GM12878 (cell line): ENCODE measurements at places on chromosomes 2 and 18. TPM values are rescaled to one million over a fixed set of nuclear protein-coding genes. Genes with fewer than 3 reads are reported as not detected.

Gene RAB17
- total RNA-seq: 1.1 TPM in 2 replicates

Gene CTIF
- total RNA-seq: 11.6 and 11.7 TPM in 2 replicates

Gene GALNT13
- not detected in 2 replicates for total RNA-seq

Gene HRH4
- total RNA-seq: not detected in 2 replicates

Gene C2orf80
- not detected in 2 replicates for total RNA-seq

Gene IL1F10
- total RNA-seq: not detected in 2 replicates

Gene CAPN14
- total RNA-seq: 1.3 and 1.5 TPM in 2 replicates

Gene TYMS
- total RNA-seq: 219 and 224 TPM in 2 replicates

Gene TCF7L1
- total RNA-seq: 0.10 TPM in 1 of 2 replicates, not detected in the other

Gene CCDC178
- total RNA-seq: not detected in 2 replicates

Gene GPBAR1
- total RNA-seq: 0.13 and 0.36 TPM in 2 replicates

Gene NPHP1
- total RNA-seq: 0.23 and 0.98 TPM in 2 replicates

Gene MYCN
- not detected in 2 replicates for total RNA-seq

Gene C2orf66
- total RNA-seq: not detected in 2 replicates

Gene NCKAP5
- total RNA-seq: 0.35 and 0.44 TPM in 2 replicates

Gene HOXD13
- total RNA-seq: not detected in 2 replicates

Gene NEU4
- 0.28 and 0.98 TPM in 2 replicates for total RNA-seq

DNA sequence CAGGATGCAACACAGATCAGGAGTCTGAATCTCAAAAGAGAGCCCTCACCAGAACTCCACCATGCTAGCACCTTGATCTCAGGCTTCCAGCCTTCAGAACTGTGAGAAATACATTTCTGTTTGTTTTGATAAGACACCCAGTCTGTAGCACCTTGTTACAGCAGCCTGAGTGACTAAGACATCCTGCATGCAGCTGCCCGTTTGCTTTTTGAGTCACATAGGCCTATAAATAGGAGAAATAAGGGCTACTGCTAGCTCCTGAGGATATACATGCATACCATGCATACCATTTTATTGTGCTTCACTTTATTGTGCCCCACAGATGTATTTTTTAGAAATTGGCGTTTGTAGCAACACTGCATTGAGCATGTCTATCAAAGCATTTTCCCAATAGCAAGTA, 337.8 kb downstream of the CDH2 start:
- DNase-seq: no peak

GRCh38 chr18:12726331-12726730, 23.5 kb downstream of the PSMG2 start:
- DNase-seq: no peak

DNA sequence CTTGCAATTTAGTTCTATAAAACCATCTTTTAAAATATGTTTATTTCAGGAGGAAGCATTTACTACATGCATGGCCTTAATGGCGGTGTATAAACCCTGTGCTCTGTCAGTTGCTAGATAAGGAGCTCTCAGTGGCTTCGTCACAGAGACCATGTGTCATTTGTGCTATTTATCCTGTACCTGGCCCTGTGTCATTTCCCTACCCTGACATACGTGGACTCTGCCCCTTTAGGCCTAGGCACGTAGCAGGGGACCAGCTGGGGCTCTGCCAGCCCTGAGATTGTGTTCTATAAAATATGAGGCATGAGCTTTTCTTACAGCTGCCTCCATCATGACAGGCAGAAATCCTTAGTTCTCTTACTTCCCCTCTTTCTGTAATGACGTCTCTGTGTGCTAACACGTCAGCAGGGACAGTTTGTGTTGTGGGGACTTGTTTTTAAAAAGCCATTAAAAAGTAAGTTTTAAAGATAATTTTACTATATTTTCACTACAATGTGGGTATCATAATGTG, 88.0 kb downstream of the ITGB1BP1 start:
- DNase-seq: no peak

- no peak for DNase-seq
Observed at GRCh38 chr2:119333360-119333759, 33.3 kb downstream of the C2orf76 start.

DNA sequence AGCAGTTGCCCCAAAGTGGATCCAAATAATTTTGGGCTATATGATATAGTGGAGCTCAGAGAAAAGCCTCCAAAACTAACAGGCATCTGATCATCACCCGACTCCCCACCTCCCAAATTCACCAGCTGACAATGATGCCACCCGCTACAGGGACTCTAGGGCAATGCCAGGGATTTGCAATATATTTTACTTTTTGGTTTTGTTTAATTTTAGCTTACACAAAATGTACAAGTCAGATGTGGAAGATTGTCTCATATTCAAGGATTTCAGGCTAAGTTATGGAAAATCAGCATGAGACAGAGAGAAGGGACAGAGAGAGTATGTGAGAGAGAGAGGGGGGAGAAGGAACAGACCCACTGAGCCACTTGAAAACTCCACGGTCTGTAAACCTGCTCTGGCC, 187.4 kb downstream of the TMEM247 start:
- DNase-seq: no peak

- DNase-seq: no peak
Observed at GRCh38 chr2:231554748-231555545, 24.7 kb upstream of the NMUR1 start.

DNA sequence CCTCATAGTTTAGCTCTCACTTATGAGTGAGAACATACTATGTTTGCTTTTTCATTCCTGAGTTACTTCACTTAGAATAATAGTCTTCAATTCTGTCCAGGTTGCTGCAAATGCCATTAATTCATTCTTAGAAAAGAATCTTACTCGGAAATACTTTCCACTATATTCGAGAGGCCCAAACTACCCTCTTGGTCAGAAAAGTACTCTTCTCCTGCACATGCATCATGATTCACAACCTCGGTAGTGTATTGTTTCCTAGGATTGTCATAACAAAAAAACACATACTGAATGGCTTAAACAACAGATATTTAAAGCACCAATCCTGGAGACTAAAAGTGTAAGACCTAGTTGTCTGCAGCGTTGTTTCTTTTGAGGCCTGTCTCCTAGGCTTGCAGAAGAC, 364.0 kb upstream of the SLC14A2 start:
- DNase-seq: no peak

- no peak for DNase-seq
Observed at GRCh38 chr18:38887671-38888020, 1322.0 kb upstream of the CELF4 start.

GRCh38 chr2:134078354-134078753, 175.5 kb upstream of the MGAT5 start:
- no peak for DNase-seq

DNA sequence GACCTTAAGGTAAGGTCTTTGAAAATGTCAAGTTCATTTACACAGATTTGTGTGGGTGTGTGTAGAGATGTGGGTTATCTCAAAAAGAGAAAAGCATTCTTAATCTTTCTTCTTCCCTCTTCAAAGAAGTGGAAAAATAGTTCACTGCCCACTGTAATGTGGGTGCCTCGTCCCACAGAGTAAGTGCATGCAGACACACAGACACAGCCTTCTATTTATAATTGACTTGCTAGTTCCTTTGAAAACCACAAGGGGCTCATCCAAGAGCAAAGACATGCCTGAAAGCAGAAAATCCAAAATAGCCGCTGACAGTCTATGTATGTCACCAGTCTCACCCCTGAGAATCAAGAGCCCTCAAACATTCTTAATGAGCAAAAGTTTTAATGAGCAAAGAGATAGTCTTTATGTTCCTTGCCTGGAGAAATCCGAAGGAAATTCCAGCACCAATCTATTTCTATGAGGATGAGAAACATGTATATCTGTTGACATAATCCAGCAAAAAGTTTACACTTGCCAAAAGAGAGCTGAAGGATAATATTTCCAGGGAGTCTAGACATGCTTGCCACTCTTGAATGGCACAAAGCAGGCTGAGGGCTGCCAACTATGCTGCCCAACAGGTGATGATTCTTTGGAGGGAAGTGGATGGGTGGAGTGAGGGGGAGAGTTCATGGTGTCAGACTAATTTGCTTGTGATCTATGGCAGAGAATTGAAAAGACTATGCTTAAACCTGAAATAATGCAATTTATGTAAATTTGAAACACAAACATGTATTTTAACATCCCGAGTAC, 93.9 kb downstream of the ACVR1 start:
- no peak for DNase-seq

GRCh38 chr2:59458800-59459199, 1094.7 kb downstream of the BCL11A start:
- no peak for DNase-seq

GRCh38 chr2:127679680-127680361, 4.5 kb upstream of the LIMS2 start:
- no peak for DNase-seq

GRCh38 chr2:57677296-57677695, 369.3 kb upstream of the VRK2 start:
- no peak for DNase-seq

GRCh38 chr2:172457536-172457935, 30.1 kb downstream of the ITGA6 start:
- no peak for DNase-seq

GRCh38 chr2:157336137-157337010, 10.8 kb upstream of the ERMN start:
- DNase-seq: no peak

- no peak for DNase-seq
Observed at GRCh38 chr18:56929886-56930285, 217.0 kb upstream of the BOD1L2 start.

DNA sequence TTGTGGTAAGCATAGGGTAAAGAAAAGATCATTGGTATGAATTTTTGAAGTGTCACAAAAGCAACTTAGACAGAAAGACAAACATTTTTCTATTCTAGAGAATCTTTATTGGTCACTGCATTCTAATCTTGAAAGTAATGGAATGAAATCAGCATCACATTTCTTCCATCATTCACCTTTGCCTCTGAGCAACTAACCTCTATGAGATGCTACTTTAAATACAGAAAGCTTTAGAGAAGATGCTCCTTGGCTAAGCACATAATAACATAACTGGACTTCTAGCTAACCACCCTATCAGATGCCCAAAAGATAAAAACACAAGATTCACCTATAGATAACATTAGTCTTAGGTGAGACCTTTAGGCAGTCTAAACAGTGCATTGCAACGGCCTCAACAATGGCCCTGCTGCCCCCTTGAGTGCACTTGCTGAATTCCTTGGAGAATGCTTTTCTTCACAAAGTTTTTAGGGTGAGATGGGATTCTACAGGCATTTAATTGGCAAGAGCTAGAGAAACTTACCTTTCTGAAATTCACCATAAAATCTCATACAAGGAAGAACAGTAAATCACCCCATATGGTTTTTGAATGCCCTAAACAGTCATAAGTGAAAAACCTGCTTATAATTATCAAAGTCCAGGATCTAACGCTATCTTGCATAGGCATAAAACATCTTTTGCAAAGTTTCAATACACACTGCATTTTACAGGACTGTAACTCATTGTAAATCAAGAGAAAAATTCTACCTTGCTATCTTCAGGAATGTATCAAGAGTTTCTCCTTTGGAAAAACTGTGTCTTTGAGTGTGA, 791.3 kb upstream of the CHAC2 start:
- DNase-seq: no peak

DNA sequence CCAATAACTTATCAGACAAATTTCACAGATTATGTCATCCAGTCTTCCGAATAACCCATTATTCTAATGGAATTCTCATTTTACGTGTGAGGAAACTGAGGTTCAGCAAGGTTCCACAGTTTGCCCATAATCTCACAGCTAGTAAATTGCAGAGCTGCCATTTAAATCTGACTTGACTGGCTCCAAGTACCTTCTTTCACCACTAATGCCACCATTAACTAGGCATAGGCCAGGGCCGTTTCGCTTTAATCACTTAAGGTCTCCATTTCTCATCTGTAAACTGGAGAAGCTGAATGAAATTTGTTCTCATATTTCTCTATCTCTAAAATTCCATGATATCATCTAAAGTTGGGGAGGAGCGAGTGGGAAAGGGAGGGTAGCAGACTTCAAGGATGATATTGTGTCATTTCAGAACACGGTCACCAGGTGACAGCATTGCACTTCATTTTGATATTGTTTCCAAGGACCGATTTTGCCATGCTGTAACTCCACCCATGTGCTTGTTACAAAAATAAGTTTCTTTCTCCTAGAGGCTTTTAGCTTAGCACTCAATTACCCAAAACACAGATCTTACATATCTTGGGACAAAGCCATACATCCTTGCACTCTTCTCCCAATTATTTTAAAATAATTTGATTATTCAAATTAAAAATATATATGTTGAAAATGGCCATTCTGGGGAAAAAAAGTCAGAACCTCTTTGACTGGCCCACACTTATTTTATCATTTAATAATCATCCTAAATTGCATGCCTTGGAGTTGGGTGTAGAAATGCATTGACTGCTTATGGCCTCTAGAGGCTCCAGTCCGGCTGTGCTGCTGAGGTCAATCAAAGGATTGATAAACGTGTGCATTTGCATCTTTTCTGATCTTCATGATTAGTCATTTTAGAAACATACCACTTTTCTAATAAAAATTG, 123.8 kb downstream of the AKAIN1 start:
- no peak for DNase-seq

- DNase-seq: no peak
Observed at GRCh38 chr2:239869272-239870155, 155.6 kb downstream of the NDUFA10 start.

GRCh38 chr2:234630801-234631261, 133.9 kb upstream of the ARL4C start:
- DNase-seq: no peak

GRCh38 chr18:31579375-31579774, 12.3 kb upstream of the TTR start:
- no peak for DNase-seq

DNA sequence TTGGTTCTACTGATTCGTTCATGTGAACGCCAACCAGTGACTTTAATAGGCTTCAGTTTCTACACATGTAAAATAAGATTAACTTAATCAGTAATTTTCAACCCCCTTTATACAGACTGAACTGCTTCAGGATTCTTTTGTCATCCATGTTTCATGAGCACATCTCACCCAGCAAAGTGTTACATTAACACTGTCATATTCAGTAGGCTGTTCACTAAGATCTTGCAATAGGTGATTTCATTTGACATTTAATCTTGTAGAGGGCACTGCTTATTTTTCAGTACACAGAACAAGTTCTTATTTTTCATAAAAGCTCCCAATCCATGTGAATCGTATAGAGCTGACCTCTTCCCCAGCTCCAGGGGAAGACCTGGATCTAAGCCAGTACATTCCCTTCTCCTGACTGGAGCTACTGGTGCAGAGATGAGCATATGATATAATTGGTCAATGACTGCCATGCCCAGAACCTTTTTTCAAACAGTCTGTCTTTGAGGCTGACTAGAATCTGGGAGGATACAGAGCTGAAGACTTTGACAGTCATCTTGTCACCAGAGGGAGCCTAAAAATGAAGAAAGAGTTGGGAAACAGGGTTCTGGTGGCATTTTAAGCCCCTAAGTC, 72.2 kb upstream of the CHRNA1 start:
- no peak for DNase-seq

- DNase-seq: no peak
Observed at GRCh38 chr2:2321200-2321540, 9.9 kb downstream of the MYT1L start.

GRCh38 chr2:37355735-37356134, 11.3 kb downstream of the QPCT start:
- DNase-seq: no peak
